ENCODE measurements at places on chromosomes 6 and 20. TPM values are rescaled to one million over a fixed set of nuclear protein-coding genes. Genes with fewer than 3 reads are reported as not detected.

Gene CDK5RAP1
- 23.8 TPM for total RNA-seq

Gene PPIL6
- total RNA-seq = 8.5 TPM

Gene RCAN2
- total RNA-seq = 5.6 TPM

Gene PLCB4
- 13.7 TPM for total RNA-seq

Gene DNAH8
- under 0.01 TPM for total RNA-seq

- no peaks in the 10 kb centered on the region for H3K36me3 ChIP-seq
- no peaks in the 10 kb centered on the region for H3K27me3 ChIP-seq
- peak; percentile 24 for DNase-seq
- H3K4me1 ChIP-seq = no peaks in the 10 kb centered on the region
Measured at GRCh38 chr6:105072798-105073199, 107.0 kb downstream of the POPDC3 start.

DNA sequence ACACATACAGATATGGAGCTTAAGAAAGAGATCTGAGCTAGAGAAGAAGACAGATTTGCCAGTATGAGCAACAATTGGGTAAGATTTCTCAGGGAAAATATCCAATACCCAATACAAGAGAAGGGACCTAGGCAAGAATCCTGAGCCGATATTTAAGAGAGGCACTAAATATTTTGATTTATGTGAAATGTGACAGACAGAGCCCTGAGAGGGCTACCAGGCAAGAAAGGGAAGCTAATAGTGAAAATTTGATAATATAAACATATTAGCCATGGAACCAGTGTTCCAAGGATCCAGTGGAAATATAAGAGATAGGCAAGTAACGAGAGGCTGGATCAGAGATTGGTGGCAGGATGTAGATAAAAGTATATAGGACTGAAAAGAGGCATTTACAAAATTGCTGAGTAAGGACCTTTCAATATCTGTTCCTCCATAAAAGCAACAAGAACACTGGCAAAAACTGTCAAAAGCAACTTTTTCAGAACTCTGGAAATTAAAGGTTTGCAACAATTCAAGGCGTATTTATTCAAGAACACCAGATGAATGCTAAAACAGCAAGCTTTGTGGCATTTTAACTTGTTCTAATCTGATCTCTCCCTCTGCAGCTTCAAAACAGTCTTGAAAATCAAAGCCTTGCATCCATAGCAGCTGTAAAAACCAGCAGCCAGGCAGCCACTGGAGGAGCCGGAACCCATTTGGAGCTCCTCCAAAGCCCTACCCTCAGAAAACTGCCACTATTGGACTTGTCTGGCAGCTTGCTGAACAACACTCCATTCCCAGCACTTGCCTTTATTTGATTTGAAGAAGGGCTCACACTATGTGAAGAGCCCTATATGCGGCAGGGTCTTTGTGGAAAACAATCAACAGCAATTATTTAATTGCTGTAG, 58.8 kb downstream of the REV3L start:
- peak; percentile 41 for DNase-seq
- H3K4me1 ChIP-seq = peaks cover 20% of the 10 kb centered on the region
- no peaks in the 10 kb centered on the region for H3K36me3 ChIP-seq
- H3K27me3 ChIP-seq = no peaks in the 10 kb centered on the region
- H3K27ac ChIP-seq = no peak overlapping the region

- H3K27me3 ChIP-seq = peaks cover 47% of the 10 kb centered on the region
- H3K36me3 ChIP-seq = no peaks in the 10 kb centered on the region
- no peak for DNase-seq
- H3K4me3 ChIP-seq = no peak overlapping the region
- H3K27ac ChIP-seq = no peak overlapping the region
- no peaks in the 10 kb centered on the region for H3K4me1 ChIP-seq
Measured at GRCh38 chr20:31868853-31869672, 1.3 kb downstream of the DUSP15 start.

GRCh38 chr6:82619573-82619972, 256.0 kb downstream of the TPBG start:
- H3K4me1 ChIP-seq = no peaks in the 10 kb centered on the region
- no peaks in the 10 kb centered on the region for H3K27me3 ChIP-seq
- no peak overlapping the region for H3K4me3 ChIP-seq
- H3K27ac ChIP-seq = no peak overlapping the region

DNA sequence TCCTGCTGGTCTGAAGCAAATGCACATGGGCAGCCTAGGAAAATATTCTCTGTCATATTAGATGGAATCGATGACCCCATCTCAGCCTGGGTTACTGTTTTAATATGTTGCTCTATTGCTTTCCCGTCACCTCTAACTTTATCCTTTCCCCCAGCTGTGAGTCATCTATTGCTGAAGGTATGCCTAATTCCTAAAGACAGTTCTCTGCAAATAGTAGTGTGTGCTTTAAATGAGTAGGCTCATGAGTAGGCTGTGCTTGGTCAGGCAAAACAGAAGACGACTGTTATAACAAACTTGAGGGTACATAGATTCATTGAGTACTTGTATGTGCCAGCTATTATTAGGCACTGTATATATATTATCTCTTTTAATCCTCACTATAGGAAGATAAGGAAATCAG, 47.2 kb downstream of the CTNNBL1 start:
- H3K4me3 ChIP-seq = no peak overlapping the region
- peak; percentile 60 for DNase-seq
- H3K27ac ChIP-seq = no peak overlapping the region
- H3K36me3 ChIP-seq = peaks cover 3% of the 10 kb centered on the region

DNA sequence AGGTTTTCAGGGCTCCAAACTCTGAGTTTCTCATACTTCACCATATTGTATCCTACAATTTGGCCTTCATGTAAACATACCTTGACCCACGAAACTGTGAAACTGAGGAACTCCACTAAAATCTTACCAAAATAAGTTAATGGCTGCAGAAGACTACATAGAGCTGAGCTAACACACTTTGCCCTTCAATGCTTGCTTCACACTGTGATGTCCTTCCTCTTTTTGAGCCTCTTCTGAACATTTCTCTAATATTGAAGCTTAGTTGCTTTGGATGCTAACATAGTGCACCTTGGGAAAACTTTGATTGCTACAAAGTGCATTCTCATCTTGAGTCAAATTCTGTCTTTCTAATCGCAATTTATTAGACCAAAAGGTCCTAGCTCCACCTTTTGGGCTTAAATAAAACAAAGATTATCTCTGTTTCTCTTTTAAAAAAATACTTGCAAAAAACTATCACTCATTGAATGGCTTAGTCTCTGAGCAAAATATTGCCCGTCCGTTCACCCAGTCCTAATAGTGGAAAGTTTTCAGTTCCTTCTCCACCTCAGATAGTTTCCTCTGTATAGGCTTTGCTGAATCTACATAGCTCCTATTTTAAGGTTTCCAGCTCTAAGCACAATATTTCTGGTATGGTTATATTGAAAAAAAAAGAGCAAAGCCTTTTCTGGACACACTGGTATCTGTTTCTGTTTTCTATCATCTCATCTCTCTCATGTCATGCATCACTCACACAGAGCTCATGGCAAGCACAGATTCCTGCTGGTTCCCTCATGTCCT, 494.6 kb downstream of the RFPL4B start:
- no peak overlapping the region for H3K4me3 ChIP-seq
- no peaks in the 10 kb centered on the region for H3K27me3 ChIP-seq
- no peaks in the 10 kb centered on the region for H3K4me1 ChIP-seq
- no peak for DNase-seq
- no peak overlapping the region for H3K27ac ChIP-seq

Measured in fibroblast of lung (primary cell).